SJSA1 (cell line): ENCODE measurements at places on chromosomes 3 and 15. TPM values are rescaled to one million over a fixed set of nuclear protein-coding genes. Genes with fewer than 3 reads are reported as not detected.

The LRRN1 gene
- total RNA-seq, result not detected in 2 replicates

The ZNF502 gene
- 0.79 TPM in 1 of 2 replicates, not detected in the other for total RNA-seq

The ZNF774 gene
- 0.66 and 4.1 TPM in 2 replicates for total RNA-seq

- H3K4me1 ChIP-seq, result peaks cover 50% of the 10 kb centered on the region
- H3K27ac ChIP-seq, result peak overlapping the region; percentile 99
- no peak for DNase-seq
- H3K27me3 ChIP-seq, result no peaks in the 10 kb centered on the region
Observed at GRCh38 chr3:99895131-99895696, 77.6 kb downstream of the CMSS1 start.

- H3K4me3 ChIP-seq, result no peak overlapping the region
- DNase-seq, result no peak
- H3K4me1 ChIP-seq, result no peaks in the 10 kb centered on the region
- no peak overlapping the region for H3K27ac ChIP-seq
- no peaks in the 10 kb centered on the region for H3K27me3 ChIP-seq
- H3K36me3 ChIP-seq, result no peaks in the 10 kb centered on the region
Observed at GRCh38 chr3:50139718-50140423, 15.3 kb upstream of the SEMA3F start.

GRCh38 chr15:80068578-80068977 is 9.1 kb downstream of the ZFAND6 start:
- peak overlapping the region; percentile 63 for H3K27ac ChIP-seq
- no peaks in the 10 kb centered on the region for H3K27me3 ChIP-seq
- peaks cover 34% of the 10 kb centered on the region for H3K4me1 ChIP-seq
- H3K36me3 ChIP-seq, result no peaks in the 10 kb centered on the region

DNA sequence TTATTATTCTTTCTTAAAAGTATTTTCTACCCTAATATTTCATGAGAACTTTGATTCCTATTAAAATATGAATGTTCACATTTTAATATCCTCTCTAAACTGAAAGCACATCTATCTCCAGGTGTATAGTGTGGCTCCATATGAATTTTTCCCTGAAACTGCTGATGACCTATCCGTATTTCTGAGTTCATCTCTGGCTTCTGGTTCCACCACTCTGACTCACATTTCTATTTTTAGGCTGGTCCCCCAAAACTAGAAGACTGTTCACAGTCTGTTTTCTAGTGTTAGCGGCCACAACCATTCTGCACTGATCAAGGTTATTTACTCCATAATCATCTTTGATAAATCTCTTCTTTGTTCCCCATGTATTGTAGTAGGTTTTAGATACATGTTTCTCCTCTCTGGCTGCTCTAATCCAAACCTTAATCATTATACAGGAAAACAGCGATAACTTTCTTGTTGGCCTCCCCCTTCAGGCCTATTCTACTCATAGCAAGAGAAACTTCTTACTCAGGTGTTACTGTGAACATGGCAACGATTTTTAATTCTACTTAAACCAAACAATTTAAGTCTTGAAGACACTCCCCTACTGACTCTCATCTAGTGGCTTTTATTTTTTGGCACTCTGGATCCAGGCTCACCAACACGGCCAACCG is 12.8 kb downstream of the ADPGK start:
- H3K4me3 ChIP-seq, result no peak overlapping the region
- H3K36me3 ChIP-seq, result peaks cover 85% of the 10 kb centered on the region
- DNase-seq, result no peak
- no peaks in the 10 kb centered on the region for H3K27me3 ChIP-seq

DNA sequence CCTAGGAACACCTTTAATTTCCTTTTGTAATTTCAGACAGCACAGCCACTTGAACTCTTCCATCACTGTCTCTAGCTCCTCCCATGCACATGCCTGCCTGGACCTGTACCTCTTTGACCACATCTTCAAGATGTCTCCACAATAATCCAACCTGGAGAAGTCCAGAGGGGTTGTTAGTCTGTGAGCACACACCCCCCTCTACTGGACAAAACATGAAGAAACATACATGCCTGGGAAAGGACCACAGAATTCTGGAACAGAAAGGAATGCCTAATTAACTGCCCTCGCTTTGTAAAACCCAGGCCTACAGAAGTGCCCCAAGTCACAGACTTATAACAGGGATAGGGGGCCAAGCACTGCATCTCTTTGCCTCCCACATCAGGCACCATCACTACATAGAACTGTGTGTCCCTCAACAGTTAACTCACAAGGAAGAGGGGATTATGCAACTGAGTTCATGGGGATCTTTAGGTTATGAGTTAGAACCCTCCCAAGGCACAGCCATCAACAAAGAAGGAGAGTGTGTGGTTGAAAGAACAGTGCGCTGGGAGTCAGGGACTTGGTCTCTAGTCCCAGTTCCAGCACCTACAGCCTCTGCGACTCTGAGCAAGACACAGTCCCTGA is 61.7 kb downstream of the FMN1 start:
- H3K27me3 ChIP-seq, result no peaks in the 10 kb centered on the region
- no peaks in the 10 kb centered on the region; the same call in 1 of the 2 replicates for H3K4me1 ChIP-seq
- H3K36me3 ChIP-seq, result no peaks in the 10 kb centered on the region
- H3K4me3 ChIP-seq, result no peak overlapping the region
- no peak for DNase-seq

DNA sequence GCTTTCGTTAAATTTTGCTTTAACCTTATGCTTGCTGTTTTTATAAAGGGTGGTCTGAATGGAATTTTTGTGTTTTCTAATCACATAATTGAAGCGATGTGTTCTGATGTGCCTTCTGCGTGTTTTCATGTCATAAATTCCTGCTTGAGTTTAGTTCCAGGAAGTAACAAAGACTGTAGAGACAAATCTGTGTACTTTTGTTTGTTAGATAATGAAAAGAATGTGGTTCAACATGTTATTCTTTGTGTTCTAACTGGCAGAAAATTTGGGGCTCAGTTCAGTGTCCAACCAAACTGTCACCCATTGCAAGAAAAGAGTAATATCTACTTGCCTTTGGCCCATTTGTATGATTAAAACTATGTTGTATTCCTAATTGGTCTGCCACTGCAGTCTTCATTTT is 324.0 kb downstream of the DIPK2A start:
- no peak overlapping the region for H3K27ac ChIP-seq
- no peaks in the 10 kb centered on the region for H3K4me1 ChIP-seq
- no peaks in the 10 kb centered on the region for H3K36me3 ChIP-seq
- no peaks in the 10 kb centered on the region for H3K27me3 ChIP-seq

DNA sequence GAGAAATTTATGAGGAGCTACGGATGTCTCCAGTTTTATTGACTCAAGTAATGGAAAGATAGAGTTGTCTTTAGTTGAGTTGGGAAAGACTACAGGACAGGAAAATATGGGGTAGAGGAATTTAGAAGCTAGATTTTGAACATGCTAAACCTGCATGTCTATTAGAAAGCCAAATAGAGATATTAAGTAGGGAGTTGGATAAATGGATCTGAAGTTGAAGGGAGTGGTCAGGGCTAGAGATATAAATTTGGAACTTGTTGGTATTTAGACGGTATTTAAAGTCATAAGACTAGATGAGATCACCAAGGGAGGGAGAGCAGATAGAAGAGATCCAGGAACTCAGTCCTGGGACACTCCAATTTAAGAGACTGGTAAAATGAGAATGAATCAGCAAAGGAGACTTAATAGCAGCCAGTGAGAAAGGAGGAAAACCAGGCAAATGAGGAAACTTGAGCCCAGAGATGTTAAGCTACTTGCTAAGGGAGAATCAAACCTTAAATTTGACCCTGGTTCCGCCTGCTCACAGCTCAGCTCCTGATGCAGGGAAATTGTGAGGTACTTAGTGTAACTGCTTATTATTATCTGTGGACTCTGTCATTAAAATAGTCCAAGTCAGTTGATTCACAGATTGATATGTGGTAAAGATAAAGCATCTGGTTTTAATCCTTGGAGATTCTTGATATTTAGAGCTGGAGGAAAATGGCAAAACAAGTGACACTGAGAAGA is 35.8 kb downstream of the ABI3BP start:
- H3K36me3 ChIP-seq, result no peaks in the 10 kb centered on the region
- H3K4me1 ChIP-seq, result no peaks in the 10 kb centered on the region
- DNase-seq, result no peak
- H3K27ac ChIP-seq, result no peak overlapping the region
